ENCODE measurements at places on chromosomes 11 and 22.

GRCh38 chr11:83078269-83078668 is 6.6 kb upstream of the RAB30 start:
- no peak for DNase-seq

DNA sequence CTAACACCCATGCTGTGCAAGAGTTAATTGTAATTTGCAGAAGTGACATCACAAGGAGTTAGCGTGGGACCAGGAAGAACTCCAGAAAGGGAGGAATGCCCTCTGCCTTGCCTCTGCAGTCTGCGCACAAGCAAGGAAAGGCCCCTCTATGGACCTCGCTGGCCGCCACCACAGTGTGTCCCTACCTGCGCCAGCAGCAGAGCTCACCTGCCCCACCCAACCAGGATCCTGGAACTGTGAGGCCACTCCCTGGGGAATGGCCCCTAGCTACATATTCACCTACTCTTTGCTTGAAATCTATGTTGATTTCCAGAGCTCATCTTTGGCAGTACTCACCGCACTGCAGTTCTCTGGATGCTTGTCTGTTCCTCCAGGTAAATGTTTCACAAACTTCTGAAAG is 72.0 kb upstream of the MTNR1B start:
- DNase-seq: no peak

GRCh38 chr11:45643598-45644260 is 21.7 kb downstream of the CHST1 start:
- no peak for DNase-seq

- no peak for DNase-seq
Measured at GRCh38 chr11:20584093-20584774, 15.2 kb upstream of the SLC6A5 start.

DNA sequence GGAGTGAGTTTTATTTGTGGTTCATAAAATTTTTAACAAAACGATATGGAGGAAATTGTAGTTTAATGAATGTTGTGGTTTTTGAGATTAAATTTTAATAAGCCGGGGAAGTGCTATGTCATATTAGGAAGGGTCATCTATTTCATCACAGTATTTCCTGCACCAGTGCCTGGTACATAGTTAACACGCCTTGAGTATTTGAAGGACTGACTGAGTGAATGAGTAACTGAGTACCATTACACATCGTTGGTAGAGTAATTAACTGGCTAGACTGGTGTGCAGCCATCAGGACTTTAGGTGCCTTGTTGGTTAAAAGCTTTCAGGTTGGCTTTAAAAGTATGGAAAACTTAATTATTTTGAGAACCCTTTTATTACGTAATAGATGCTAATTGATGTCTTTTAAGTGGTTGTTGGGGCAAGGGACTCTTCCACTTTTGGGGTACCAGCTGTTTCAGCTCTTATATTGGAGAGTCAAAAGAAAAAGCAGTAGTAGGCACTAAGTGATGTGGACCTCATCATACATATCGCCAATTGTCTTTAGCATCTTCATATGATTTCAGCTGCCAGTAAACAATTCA is 101.8 kb downstream of the DDX10 start:
- no peak for DNase-seq

DNA sequence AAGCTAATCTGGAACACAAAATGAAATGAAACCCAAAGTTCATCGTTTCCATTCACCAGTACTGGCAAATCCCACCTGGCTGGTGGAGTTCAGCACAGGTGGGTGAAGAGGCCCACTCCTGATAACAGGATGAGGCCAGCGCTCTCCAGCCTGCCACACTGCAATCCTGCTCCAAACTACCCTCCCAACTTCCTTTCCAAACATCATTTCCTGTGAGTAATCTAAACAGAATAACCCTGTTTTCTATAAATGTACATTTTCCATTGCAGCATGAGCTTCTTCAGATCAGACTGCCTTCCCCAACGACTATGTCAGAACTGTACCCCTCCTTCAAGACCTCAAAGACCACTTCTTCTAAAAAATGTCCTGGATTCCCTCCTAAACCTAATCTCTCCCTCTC is 15.9 kb upstream of the NFRKB start:
- DNase-seq: peak; percentile 82

- no peak for DNase-seq
Measured at GRCh38 chr11:10935015-10935559, 77.2 kb upstream of the ZBED5 start.

DNA sequence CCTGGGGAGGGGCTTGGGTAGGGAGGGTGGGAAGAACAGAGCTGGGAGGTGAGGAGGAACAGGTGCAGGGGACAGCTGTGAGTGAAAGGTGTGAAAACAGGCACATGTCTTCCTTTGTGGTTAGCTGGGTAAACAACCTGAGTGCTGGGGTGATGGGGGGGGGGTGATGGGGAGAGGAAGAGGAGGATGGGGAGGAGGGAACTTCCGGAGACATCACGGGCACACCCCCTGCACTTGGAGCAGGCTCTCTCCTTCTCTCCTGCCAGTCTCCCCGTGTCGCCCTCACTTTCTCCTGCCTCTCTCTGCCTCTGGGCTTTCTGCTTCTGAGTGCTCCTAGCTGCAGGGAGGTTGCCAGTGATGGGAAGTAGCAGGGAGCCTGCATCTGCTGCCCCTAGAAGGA is 8.8 kb downstream of the CXCR5 start:
- no peak for DNase-seq

DNA sequence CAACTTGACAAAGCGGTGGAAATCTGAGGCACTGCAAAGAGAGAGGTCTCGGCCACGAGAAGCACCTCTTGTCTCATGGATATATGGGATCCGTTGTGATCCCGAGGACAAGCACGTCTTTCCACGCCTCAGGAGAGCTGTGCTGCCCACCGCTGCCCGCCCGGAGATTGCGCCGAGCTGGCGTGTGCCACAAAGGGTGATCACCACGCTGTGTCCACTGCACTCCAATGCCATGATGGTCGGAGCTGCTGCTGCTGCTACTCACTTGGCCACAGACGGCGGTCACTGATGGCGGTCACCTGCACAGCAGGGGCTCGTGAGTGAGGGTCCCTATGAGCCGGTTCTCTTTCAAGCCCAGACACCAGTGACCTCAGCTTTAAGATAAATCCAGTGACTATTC is 51.1 kb downstream of the SHANK2 start:
- no peak for DNase-seq

- no peak for DNase-seq
Measured at GRCh38 chr11:30499940-30500339, 86.2 kb downstream of the MPPED2 start.

GRCh38 chr22:45896153-45896951 is 80.6 kb downstream of the WNT7B start:
- DNase-seq: no peak

Measured in dermis microvascular lymphatic vessel endothelial cell (primary cell).